ENCODE measurements at places on chromosomes 5 and 9. TPM values are rescaled to one million over a fixed set of nuclear protein-coding genes. Genes with fewer than 3 reads are reported as not detected.

LYSMD3 gene
- 10.7 TPM for total RNA-seq

NKD2 gene
- 0.20 TPM for total RNA-seq

LRRC19 gene
- total RNA-seq, result not detected

DND1 gene
- 0.39 TPM for total RNA-seq

SLC6A19 gene
- total RNA-seq, result not detected

ZFP2 gene
- 0.20 TPM for total RNA-seq

NR4A3 gene
- 0.37 TPM for total RNA-seq

TRIM36 gene
- total RNA-seq, result 0.39 TPM

ECSCR gene
- total RNA-seq, result 0.37 TPM

TAF11L10 gene
- total RNA-seq, result not detected

MSX2 gene
- total RNA-seq, result 4.5 TPM

PTPN3 gene
- total RNA-seq, result 0.98 TPM

NDST1 gene
- total RNA-seq, result 45.4 TPM

All from subcutaneous preadipocyte (primary cell).